ENCODE measurements at places on chromosomes 12 and 14. TPM values are rescaled to one million over a fixed set of nuclear protein-coding genes. Genes with fewer than 3 reads are reported as not detected.

Gene AQP2
- not detected for total RNA-seq

Gene LRRIQ1
- total RNA-seq = 4.3 TPM

- no peak for DNase-seq
Observed at GRCh38 chr14:76490735-76491134, 114.8 kb downstream of the ESRRB start.

GRCh38 chr12:61490526-61491498 lies 769.4 kb upstream of the USP15 start:
- DNase-seq = no peak

DNA sequence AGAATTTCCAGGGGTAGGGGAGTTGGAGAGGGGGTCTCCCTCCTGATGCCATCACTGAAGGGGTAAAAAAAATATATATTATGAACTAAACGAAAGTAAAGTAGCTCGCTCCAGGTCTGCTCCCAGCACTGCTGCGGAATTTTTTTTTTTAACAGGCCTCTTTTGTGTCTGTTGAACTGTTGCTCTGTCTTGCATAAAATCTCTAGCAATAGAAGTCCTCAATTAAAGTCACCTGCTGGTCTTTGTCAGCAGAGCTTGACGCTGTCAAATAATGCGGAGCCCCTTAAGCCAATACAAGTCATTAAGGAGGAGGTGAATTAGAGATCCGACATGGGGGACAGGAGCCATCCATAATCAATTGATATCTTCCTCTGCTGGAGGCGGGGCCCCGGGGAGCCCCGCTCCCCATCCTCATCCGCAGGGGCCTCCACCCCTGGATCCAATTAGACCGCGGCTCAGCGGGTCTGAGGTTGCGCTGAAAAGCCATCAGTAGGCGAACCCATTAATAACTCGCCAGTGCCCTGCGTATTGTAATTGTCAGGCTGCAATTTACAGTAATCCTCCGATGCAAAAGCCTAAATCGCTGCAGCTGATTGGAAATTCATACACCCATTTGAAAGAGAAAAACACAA lies 85.6 kb downstream of the DICER1 start:
- no peak for DNase-seq

DNA sequence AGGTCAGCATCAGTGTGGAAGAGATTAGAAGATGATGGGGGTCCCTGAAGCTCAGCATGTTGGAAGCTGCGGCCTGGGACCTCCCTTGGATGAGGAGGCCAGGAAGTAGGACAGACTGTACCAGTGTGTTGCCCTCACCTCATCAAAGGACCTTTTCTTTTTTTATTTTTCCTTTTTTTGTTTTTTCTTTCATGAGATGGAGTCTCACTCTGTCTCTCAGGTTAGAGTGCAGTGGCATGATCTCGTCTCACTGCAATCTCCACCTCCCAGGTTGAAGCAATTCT lies 16.4 kb upstream of the FAM222A start:
- no peak for DNase-seq

GRCh38 chr12:83739607-83740006 lies 1052.9 kb downstream of the TMTC2 start:
- no peak for DNase-seq

DNA sequence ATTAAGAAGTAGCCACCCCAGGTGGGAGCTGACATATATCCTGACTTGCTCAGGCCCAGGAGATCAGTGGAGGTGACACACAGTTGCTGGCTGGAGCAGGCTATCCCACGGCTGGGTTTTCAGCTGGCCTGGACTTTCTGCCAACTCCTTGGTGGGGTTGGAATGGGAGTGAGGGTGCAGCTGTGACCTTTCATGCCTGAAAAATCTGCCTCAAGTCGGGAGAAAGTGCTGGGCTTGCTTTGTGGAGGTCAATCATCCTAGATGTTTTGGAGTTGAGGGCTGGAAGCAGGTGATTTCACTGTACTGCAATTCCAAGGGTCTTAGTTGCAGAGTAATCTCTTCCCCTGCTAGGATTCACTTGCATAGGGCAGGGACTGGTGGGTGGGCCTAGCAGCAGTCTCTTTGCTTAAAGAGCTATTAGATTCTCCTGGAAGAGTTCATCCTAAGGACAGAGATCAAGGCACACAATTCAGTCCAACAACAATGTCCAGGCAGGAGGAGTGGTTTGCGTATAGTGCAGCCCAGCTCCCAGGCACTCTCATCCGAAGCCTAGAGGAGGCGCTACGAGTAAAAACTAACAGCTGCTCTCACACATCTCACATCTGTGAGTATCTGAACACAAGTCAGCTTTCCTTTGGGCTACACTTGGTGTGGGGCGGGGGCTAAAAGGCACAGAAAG lies 98.1 kb downstream of the GAS2L3 start:
- no peak for DNase-seq

All from neural crest cell (in vitro differentiated cells).